Activated gamma-delta T cell treated with Interleukin-2 at 50 U/mL for 16 hours (primary cell): ENCODE measurements at places on chromosomes 11 and 22.

DNA sequence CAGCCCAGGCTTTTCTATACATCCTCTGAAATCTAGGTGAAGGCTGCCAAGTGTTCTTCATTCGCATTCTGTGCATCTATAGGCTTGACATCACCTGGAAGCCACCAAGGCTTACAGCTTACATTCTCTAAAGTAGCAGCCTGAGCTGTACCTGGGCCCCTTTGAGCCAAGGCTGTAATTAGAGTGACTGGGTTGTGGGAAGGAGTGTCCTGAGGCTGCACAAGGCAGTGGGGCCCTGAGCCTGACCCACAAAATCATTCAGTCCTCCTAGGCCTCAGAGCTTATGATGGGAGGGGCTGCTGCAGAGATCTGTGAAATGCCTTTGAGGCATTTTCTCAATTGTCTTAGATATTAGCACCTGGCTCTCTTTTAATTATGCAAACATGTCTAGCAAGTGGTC, 33.0 kb upstream of the RDX start:
- no peak for DNase-seq

DNA sequence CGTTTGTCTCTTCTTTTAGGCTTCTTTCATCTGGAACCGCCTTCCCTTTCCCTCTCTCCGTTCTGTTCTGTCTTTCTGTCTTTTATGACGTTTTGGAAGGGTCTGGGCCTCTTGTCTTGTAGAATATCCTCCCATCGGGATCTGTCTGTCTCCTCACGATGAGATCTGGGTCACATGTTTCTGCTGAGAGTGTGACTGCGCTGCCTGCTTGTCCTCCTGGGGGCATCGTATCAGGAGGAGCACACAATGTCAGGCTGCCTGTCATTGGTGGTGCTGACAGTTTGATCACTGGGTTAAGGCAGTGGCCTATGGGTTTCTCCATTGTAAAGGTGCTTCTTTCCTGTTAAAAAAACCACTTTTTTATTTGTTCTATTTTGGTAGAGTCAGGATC, 60.4 kb upstream of the PARVG start:
- DNase-seq, result no peak

DNA sequence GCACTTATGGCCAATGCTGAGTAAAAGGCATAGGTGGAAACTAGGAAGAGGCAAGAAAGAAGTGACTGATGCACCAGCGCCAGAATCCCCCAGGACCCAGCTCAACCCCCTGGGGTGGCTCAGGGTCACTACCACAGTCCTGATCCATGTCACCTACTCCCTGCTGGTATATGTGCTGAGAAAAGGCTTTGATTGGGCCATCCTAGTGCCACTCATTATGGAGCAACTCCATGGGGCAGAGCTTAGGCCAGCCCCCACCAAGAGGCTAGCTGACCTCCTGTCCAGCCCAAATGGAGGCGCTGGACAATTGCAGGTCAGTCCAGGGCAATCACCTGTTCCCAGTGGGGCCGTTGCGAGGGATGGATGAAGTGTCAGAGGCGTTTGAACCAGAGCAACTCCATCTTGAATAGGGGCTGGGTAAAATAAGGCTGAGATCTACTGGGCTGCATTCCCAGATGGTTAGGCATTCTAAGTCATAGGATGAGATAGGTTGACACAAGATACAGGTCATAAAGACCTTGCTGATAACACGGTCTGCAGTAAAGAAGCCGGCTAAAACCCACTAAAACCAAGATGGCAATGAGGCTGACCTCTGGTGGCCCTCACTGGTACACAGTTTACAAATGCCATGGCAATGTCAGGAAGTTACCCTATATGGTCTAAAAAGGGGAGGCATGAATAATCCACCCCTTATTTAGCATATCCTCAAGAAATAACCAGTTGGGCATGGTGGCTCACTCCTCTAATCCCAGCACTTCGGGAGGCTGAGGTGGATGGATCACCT, 20.6 kb upstream of the DAGLA start:
- DNase-seq, result no peak

GRCh38 chr11:3226846-3227567, 5.2 kb downstream of the MRGPRE start:
- DNase-seq, result no peak

DNA sequence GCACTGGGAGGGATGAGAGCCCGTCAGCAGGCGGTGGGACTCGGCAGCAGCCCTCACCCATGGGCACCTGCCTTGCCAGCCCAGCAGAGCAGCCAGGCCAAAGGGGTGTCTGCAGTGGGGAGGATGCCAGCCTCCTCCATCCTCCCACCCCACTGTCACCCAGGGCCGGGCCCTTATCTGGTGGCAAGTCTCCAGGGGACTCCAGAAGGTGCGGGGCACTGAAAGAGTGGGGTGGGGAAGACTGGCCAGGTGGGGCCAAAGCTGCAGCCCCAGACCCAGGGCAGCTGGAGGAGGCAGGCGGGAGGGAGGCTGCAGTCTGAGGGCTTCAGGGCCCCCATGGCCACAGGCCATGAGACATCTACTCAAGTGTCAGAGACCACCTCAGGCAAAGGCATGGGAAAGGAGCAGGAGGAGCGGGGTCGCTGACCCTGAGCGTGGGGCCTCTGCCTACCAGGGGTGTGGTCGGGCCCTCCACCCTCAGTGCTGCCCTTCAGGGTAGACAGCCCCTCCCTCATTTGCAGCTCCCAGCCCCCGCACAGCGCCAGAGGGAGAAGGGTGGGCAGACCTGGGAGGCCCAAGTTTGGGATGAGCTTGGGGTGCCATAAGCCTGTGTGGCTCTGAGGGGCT, 3.5 kb downstream of the DGCR6L start:
- DNase-seq, result no peak

DNA sequence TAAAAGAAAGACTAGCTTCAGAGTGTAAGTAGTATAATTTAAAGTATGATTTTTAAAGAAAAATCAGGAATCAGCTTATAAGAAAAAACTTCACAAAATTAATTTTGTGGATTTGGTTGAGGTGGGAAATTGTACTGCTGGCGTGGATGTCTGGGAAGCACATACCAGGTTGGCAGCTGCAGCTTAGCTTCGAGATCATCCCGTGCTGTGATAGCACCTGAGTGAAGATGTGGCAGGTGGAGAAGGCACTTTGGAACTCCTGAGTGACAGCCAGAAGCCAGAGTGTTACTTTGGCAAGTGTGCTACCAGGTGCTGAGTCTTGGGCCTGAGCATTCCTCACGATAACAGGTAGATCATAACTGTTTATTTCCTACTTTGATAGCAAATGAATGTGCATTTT, 17.7 kb downstream of the ZC3H12C start:
- no peak for DNase-seq

DNA sequence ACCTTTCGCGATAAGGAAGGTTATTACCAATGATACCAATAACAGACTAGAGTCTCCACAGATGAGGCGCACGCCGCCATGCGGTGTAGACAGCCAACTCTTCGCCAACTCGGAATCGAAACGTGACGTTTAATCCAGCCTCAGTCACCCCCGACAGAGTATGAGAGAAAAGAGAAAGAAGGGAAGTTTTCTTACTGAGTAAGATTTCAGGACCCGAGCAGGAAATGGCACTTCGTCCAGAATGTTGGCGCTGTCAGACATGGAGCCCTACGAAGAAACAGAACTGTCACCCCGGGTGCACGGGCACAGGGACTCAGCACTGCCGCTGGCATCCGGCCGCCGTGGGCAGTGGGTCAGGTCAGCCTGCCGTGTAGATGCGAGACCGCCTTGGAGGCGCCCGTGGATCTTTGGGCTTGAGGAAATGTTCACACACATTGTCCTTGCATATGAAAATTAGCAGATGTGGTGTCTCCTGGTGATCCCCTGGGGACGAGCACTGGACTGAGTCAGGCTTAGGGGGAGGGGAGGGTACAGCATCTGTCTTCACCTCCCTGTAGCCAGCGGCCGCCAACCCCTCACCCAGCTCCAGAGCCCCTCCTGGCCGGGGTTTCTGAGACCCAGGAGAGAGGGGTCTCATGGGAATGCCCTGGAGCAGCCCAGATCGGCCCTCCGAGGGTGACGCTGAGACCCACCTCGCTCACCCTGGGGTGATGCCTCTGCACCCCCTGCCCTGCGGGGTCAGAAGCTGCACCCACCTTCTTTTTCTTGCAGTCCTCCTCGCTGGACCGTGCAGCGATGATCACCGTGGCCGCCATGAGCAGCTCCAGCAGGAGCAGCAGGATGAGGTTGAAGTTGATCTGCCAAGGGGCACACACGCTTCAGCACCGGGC, 8.3 kb downstream of the MLC1 start:
- DNase-seq, result no peak
